CD4-positive, alpha-beta memory T cell (primary cell): ENCODE measurements at places on chromosomes 12 and 14. TPM values are rescaled to one million over a fixed set of nuclear protein-coding genes. Genes with fewer than 3 reads are reported as not detected.

Gene PLEKHH1
- 0.22 TPM for total RNA-seq

DNA sequence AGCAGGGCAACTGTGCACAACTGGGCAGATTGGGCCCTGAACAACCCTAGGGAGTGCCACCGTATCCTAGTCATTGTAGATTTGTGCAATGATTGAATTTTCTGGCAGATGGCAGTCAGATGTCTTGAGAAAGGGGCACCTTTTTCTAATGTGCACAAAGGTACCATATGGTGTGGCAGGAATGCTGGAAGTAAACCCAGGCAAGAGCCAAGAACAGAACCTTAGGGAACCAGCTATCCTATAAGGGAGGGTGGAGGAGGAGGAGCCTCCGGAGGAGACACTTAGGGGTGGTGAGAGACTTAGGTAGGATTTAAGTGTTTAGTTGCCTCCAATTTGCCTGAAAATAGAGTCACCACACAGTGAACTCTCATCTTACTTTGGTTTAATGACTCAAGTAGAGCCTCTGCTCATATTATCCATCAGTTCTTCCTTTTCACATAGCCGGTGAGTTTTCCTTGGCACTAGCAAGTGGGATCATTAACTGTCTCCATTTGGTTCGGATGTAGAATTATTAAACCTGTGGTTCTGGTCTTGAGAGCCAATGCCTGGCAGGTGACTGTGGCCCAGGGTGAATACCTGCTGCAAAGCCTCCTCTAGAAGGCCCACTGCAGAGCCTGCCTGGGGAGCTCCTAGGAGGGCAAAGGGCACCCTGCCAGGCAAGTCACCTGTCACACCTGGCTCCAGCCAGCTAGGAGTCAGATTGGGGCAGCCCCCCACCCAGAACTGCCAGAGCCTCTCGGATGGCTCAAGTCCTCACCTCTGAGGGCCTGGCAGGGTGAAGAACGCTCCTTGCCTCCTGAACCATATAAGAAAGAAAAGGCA lies 184.4 kb upstream of the HIF1A start:
- no peak for DNase-seq

DNA sequence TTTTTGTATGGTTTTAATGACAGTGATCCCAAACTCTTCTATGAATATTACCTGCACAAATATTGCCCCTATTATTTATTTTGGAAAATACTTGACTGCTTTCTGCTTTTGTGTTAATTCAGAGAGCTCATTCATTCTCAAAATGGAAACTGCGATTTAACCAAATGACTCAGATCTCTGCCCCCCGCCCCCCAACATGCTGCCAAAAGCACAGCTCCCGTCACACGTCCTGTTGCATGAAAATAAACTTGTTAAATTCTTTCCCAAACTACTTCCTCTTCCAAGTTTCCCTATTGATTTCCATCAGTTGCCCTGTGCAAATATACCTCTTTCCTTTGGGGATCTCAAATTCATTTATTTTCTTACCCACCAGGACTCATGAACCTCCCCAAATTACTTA lies 18.0 kb upstream of the NRDE2 start:
- no peak for DNase-seq

- no peak for DNase-seq
Measured at GRCh38 chr12:41014643-41015020, 173.5 kb upstream of the PDZRN4 start.

Gene ARHGAP9
- total RNA-seq, result 278 TPM

Gene CCDC38
- total RNA-seq, result 0.23 TPM

DNA sequence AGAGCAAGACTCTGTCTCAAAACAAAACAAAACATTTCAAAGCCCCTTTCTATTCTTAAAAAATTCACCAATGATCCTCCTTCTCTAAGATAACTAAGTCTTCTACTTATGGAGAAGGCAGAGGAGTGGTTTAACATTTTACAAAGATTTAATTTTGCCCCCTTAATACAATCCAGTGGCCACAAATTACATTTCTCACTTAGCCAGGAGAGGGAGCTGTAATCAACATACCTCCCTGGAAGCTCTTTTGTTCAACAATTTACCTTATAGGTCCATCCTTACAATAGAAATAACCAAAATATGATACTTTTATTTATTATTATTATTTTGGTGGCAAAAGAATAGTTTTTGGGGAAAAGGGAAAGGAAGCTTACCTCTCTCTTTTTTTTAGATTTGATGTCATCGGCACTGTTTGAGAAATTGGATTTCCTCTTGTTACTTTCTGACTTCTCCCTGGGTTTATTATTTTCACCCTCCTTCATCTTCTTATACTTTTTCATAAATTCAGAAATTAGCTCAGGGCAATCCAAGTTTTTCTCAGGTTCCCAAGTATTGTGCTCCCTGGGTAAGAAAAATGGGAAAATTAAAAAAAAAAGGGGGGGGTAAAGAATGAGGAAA lies 28.1 kb downstream of the CBX5 start:
- DNase-seq, result peak; percentile 48

DNA sequence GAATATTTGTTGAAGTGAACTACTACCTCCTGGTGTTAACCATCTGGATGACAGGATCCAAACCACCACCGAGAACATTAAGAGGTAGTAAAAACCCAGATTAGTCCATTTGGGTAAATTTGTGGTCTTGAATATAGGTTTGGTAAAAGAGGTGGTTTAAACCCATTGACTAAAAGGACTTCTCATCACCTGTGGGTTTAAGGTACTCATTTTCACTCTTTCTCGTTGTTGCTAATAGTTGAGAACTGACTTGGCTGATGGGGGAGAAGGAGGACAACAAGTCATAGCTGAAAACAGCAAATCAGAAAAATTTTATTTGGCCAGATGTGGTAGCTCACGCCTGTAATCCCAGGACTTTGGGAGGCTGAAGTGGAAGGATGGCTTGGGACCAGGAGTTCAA lies 59.2 kb downstream of the ACADS start:
- no peak for DNase-seq

GRCh38 chr12:113237748-113238147 lies 16.5 kb downstream of the TPCN1 start:
- no peak for DNase-seq

Gene WSB2
- total RNA-seq, result 31.5 TPM

DNA sequence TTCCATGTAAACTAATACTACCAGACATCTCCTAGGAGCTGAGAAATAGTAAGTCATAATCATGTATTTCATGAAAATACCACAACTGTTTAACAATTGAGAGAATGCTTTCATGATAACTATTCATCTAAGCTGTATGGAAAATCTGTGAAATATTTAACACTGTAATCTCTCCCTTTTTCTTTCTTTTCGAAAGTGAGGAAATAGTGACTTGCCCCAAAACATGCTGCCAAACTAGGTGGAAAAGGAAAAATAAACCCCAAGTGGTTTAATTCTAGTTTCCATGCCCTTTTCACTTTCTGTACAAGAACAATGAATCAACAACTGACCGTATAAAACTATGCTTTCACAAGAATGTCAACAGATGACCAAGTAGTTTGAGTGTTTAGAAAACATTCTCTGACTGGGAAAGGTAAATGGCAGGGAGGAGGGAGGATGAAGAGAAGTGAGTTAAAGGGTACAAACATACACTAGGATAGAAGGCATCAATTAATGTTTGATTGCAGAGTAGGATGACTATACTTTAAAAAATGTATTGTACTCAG lies 147.5 kb upstream of the AVPR1A start:
- DNase-seq, result no peak

GRCh38 chr14:88815980-88816379 lies 8.5 kb upstream of the TTC8 start:
- no peak for DNase-seq

- no peak for DNase-seq
Measured at GRCh38 chr12:1130571-1130970, 139.5 kb downstream of the ERC1 start.

GRCh38 chr12:117098361-117099217 lies 627 bp downstream of the TESC start:
- DNase-seq, result peak; percentile 45

- DNase-seq, result no peak
Measured at GRCh38 chr12:102518871-102519270, 38.5 kb upstream of the IGF1 start.

Gene PZP
- total RNA-seq, result not detected

Gene PLD4
- not detected for total RNA-seq

- peak; percentile 39 for DNase-seq
Measured at GRCh38 chr12:67649570-67650387, 1.2 kb downstream of the DYRK2 start.

Gene NKX2-1
- not detected for total RNA-seq

- DNase-seq, result no peak
Measured at GRCh38 chr14:71726580-71727021, 205.6 kb upstream of the RGS6 start.

- DNase-seq, result peak; percentile 4
Measured at GRCh38 chr14:103188810-103189480, 65.7 kb downstream of the TNFAIP2 start.

DNA sequence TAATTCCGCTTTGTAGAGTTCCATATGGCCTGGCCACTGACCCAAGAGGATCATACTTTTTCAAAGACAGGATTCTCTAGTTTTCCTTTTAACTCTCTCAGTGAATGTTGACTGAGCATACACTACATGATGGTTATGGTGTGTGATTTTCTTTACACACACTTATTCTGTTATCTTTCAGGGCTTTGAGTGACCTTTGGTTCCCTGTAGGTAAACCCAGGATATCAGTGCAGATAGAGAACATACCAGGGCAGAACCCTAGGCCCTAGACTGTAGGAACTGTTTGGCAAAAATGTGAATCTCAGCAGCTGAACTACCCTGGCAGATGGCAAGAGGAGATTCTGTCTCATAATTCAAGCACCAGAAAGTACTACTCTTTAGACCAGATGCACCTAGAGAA lies 159.6 kb downstream of the KCNA5 start:
- no peak for DNase-seq

DNA sequence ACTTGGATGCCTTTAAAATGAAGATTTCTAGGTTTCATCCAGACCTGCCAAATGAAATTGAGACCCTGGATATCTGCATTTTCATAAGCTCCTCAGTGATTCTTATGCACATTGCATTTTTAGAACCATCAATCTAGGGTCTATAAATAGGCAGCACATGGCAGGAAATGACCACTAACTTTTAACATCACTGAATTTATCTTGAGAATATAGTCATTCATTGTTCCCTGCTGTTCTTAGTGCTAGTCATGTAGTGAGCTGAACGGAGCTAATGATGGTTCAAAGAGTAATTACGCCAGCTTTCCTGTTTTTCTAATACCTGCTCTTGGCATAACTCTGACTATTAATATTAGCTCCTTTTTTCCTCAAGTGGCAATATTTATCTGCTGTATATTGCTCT lies 91.6 kb downstream of the TPH2 start:
- no peak for DNase-seq

GRCh38 chr12:49091056-49091835 lies 3.4 kb downstream of the DHH start:
- no peak for DNase-seq

DNA sequence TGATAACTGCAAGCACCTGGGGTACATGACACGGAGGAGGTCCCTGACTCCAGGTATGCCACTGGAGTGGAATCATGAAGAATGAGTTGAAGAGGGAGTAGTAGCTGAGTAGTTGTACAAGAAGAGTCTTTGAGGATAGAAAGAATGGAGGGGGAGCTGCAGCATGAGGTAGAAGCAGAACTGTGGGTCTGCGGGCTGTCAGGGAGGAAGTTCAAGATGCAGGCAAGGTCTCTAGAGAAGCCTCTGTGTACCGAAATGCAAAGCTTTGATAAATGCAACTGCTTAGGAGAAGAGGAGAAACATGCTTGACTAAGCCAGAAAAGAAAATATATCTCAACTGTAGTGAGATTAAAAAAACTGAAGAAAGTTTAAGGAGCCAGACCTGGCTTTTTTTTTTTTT lies 91.5 kb downstream of the CPNE8 start:
- DNase-seq, result no peak

Gene CIROP
- not detected for total RNA-seq

Gene ACVRL1
- 0.15 TPM for total RNA-seq

DNA sequence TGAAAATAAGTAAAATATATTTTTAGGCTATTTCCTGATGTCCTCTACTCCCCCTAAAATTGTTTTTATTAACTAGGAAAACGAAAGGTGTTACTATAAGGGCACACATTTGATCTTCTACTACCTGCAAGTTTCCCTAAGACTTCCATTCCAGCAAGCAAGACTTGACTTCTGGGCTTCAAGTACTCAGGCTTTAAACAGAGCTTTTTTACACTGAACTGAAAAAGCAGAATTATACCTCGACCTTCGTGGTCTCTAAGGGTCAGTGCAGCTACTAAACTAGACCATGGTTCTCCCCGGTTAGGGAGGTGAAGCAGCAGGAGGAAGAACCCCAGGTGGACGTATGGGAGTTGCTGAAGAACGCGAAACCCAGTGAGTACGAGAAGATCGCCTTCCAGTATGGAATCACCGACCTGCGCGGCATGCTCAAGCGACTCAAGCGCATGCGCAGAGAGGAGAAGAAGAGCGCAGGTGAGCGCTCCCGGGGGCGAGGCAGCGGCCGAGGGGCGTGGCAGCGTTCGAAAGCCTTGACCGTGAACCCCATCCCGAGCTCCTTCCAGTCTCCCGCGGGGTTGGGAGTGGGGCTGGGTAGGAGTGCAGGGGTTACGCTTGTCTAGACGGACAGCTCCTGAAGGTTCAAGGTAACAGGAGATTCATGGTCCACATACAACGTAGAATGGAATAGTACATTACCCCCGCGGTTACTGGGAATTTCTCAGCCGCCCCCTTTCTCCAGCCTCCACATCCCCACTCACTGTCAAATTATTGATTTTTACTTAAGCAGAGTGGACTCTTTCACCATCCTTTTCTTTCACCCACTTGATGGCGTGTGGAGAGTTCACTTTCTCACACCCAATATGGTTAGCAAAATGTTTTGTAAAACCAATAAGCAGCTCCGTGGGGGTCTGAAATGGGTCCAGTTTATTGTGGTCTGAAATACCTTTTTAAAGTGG lies 47.6 kb downstream of the MYBPC1 start:
- DNase-seq, result no peak

- no peak for DNase-seq
Measured at GRCh38 chr14:47966076-47966810, 290.8 kb upstream of the MDGA2 start.

Gene ADCY4
- 7.1 TPM for total RNA-seq

Gene GDF3
- not detected for total RNA-seq
